ENCODE measurements at places on chromosomes 13 and 19. TPM values are rescaled to one million over a fixed set of nuclear protein-coding genes. Genes with fewer than 3 reads are reported as not detected.

GSK3A gene
- 7.2 TPM for total RNA-seq

ZNF541 gene
- not detected for total RNA-seq

IL12RB1 gene
- 0.72 TPM for total RNA-seq

SLITRK5 gene
- total RNA-seq = 3.6 TPM

SLC5A5 gene
- not detected for total RNA-seq

CGB1 gene
- not detected for total RNA-seq

RDH8 gene
- total RNA-seq = not detected

EGLN2 gene
- total RNA-seq = 58.0 TPM

SRRM5 gene
- total RNA-seq = 0.24 TPM

FXYD3 gene
- 26.7 TPM for total RNA-seq

DNA sequence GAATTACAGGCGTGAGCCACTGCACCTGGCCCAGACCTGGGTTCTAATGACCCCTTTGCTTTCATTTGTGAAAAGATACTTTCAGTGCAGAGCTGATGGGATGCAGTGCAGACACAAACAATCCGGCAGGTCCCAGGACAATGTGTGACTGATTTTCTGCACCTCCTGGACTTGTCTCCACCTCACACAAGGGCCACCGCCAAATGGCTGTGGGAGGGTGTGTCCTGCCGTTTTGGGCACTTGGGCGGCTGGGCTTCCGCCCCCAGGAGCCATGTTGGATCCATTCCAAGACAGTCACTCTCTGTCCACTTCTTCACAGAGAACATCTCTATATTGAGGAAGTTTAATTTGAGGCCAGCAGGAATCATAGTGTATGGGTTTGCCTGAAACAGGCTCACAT lies 112.3 kb upstream of the ZNF507 start:
- no peak for DNase-seq

DNA sequence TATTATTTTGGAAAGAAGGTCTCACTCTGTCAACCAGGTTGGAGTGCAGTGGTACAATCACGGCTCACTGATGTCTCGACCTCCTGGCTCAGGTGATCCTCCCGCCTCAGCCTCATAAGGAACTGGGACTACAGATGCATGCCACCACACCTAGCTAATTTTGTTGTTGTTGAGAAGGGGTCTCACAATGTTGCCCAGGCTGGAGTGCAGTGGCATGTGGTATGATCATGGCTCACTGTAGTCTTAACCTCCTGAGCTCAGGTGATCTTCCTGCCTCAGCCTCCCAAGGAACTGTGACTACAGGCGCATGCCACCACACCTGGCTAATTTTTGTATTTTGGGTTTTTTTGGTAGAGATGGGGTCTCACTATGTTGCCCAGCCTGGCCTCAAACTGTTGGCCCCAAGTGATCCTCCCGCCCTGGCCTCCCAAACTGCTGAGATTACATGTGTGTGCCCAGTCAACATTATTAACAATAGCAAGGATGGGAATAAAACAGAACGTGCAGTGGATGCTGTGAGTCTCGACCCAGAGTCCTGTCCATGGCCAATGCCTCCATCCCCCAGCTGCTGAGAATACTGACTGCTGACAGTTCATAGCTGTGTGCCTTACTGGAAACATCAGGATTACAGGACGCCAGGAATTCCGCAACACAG lies 5.4 kb upstream of the MBD3L3 start:
- DNase-seq = no peak

DNA sequence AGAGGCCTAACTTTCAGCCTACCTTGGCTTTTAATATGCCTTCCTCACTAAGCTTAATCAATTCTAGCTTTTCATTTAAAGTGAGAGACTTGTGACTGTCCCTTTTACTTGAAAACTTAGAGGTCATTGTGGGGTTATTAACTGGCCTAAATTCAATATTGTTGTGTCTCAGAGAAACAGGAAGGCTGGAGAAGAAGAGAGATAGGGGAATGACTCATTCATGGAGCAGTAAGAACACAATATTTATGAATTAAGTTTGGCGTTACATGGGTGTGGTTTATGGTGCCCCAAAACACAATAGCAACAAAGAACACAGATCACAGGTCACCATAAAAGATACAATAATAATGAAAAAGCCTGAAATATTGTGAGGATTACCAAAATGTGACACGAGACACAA lies 612.1 kb downstream of the TBC1D4 start:
- DNase-seq = no peak

- no peak for DNase-seq
Observed at GRCh38 chr13:96817336-96817941, 176.8 kb downstream of the OXGR1 start.

DNA sequence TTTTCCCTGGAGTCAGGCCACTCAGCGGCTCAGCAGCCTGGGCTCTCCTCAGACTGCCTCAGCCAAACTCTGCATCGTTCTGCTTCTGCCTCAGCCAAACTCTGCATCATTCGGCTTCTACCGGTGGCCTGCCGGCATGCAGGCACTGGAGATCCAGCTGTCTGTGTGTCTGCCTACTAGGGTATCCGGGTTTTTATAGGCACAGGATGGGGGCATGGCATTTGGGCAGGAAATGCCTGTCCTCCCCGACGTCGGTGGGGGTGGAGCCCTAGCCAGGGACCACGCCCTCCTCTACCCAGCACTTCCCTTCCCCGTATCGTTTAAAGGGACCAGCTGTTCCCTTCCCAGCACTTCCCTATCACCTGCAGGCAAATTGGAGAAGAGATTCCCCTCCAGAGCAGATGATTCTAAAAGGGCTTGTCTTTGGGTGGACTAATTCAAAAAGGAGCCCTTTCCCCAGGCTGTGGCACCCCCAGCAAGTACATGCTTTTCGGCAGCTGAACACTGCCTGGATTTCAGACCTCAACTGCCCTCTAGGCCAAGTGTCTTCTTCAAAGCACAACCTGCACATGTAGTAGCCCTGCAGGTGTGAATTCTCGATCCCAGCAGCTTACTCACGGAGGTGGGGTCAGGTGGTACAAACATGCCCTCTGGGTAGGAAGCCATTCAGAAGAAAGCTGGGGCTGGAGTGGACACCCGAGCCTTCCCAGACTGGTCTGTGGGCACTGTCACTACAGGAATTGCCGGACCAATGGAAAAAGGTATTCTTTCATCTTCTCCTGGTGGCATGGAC lies 25.4 kb upstream of the GPR12 start:
- peak; percentile 3 for DNase-seq

DNA sequence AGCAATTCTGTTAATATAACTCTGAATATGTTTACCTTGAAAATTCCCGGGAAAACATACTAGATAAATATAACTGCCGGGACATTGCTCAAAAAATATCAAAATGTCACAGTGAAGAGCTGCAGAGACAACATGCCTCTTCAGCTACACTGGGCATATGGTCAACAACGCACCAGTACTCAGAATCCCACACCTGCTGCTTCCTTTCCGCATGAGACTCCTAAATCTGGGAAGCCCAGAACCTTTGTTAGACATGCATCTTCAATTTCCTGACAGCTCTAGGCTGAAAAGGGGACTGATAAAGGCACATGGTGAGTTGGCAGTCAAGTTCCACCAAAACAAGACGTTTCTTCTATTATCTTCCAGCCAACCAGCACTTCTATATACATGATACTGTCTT lies 53.7 kb downstream of the USP12 start:
- no peak for DNase-seq

- DNase-seq = no peak
Observed at GRCh38 chr19:49297403-49297802, 27.6 kb downstream of the SLC6A16 start.

GRCh38 chr19:4889034-4889815 lies 13.5 kb downstream of the ARRDC5 start:
- no peak for DNase-seq

DNA sequence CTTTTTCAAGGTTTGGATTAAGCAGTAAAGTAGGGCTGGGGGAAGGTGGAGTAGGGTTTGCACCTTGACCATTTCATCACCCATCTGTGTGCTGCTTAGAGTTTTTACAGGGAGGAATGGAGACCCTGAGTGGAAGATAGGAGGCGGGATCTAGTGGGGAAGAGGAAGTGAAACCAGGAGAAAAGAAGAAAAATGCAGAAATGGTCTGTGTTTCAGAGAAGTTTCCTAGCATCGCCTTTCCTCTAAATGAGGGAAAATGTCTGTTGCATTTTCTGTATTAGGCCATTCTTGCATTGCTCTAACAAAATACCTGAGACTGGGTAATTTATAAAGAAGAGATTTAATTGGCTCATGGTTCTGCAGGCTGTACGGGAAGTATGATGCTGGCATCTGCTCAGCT lies 64.1 kb downstream of the TPT1 start:
- peak; percentile 14 for DNase-seq

DNA sequence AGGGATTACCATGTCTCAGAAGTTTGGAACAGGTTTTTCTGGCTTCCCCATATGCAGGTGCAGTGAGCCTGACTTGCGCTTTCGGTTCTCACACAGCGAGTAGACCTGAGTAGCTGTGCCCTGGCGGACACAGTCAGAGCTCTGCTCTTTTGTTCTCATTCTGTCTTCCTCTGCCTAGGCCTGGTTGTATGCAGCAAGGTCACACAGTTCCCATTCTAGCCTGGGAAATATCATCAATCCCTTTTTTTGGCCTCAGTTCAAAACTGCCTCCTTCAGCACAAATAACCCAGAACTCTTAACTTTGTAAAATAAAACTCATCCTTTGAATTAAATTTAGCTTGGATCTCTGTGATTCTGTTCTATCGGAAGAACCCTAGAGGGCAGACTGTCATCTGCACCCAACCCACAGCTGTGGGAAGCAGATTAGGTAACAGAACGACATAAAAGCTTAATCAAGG lies 10.2 kb downstream of the OXGR1 start:
- peak; percentile 70 for DNase-seq

- no peak for DNase-seq
Observed at GRCh38 chr13:19267746-19268145, 86.1 kb upstream of the TUBA3C start.

- DNase-seq = no peak
Observed at GRCh38 chr19:17602872-17603510, 47.5 kb downstream of the COLGALT1 start.

DNA sequence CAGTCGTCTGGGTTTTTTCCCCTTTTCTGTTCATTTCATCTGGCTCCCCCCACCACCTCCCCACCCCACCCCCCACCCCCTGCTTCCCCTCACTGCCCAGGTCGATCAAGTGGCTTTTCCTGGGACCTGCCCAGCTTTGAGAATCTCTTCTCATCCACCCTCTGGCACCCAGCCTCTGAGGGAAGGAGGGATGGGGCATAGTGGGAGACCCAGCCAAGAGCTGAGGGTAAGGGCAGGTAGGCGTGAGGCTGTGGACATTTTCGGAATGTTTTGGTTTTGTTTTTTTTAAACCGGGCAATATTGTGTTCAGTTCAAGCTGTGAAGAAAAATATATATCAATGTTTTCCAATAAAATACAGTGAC lies 9.3 kb downstream of the CALM3 start:
- no peak for DNase-seq

DNA sequence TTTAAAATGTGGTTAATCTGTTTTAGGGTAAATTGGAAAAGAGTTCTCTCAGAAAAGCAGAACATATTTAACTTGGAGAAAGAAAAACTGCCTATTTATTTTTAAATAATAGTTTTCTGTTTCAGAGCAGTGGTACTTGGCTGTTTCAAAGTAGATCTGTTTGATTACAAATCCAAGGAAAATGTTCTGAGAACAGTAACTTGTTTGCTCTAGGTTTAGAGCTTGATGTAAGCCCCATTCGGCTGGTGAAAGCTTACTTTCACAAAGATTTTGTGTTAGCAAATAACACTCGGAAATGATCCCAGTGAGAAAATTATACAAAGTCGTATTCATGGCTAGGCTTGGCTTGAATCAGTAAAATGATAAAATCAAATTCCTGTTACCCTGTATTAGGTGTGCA lies 395.8 kb upstream of the GPC6 start:
- no peak for DNase-seq

- DNase-seq = peak; percentile 93
Observed at GRCh38 chr13:53104136-53104535, 75.5 kb downstream of the OLFM4 start.

DNA sequence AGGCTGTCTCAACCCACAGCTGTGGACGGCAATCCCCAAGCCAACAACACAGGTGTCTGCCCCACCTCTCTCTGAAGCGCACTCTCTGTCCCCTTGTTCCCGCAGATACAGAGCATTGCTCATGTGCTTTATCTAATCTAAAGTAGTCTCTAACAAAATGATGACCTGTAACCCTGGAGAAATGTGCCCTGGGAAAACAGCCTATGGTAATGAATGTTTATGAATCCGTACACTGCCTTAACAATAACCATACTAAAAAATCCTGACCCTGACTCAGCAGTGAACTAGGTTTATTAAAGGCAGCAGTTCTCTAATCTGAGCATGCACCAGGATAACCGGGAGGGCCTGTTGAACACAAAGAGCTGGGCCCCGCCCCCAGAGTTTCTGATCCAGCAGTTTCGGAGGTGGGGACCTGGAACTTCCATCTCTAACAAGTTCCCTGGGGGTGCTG lies 50.7 kb upstream of the SLC15A1 start:
- no peak for DNase-seq

- DNase-seq = no peak
Observed at GRCh38 chr19:39823686-39824085, 10.3 kb downstream of the DYRK1B start.

- DNase-seq = no peak
Observed at GRCh38 chr13:70758932-70759331, 650.7 kb upstream of the KLHL1 start.

GRCh38 chr19:718991-719512 lies 10.3 kb downstream of the PALM start:
- DNase-seq = peak; percentile 91

GRCh38 chr13:53545340-53545941 lies 516.8 kb downstream of the OLFM4 start:
- no peak for DNase-seq

DNA sequence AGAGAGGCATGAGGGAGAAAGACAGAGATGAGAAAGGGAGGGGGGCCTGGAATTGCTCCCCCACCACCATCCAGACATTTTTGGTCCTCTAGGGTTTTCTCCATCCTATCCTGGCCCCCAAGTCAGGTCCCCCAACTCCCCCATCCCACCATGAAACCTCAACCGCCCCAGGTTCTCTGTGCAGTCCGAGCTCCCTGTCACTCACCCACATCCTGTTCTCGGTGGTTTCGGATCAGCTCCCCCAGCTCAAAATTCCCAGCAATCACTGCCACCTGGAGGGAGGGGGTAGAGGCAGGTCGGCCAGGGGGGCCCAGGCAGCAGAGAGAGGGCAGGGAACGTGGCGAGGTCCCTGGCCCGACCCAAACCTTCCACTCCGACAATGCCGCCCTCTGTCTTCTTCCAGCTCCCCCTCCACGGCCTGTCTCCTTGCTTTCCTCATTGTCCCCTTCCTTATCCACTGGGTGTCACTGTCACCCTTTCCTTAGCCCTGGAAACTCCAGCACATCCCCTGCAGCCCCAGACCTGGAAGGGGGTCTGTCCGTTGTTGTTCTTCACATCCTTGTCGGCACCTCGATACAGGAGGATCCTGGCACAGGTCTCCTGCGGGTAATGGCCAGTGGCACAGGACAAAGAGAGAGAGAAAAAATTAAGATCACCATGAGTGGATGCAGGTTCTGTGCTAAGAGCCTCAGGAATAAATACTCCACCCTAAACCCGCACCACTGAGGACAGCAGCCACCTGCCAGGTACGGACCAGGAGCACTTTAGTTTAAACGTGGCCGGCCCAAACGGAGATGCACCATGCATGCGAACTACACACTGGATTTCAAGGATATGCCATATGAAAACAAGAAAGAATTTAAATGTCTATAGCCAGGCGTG lies 15.4 kb downstream of the SHANK1 start:
- DNase-seq = no peak

Measured in umbilical cord (tissue), 2 donors.